ENCODE measurements at places on chromosomes 3 and 15.

DNA sequence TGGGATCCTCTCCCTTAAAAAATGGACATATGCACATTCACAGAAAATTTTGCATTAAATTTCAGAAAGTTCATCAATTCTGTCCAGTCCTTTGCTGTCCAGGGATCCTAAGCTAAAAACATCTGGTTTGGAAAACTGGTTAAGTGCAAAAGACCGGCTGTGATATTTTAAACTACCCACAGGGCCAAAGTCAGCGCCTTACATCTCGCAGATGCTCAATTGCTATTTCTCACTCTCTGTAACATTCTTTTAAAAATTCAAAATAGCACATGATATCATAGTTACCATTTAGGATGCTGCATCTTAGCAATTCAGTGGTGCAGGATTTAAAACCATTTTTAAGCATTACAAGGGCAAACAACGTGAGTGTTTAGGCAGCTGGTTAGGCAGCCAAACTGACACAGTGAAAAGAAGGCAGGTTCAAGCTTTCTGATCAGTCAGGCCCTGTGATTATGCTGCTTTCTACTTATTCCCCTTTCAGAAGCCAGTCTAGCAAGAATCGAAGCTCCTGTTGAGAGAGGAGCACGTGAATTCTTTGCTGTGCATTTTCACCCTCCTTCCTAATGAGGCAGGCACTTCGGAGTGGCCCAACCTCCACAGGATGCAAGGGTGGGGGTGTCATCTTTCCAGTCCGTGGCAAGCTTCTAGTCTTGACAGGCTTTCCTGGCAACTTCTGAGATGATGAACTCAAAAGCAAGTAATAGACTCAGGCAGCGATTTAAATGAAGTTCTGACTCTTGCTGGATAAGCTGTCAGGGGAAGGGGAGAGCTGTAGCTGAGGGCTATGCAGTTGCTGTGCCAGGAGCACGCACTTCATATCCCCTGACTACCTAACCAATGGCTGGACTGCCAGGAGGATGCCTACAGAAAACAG, 8.8 kb downstream of the PRICKLE2 start:
- DNase-seq, result no peak

DNA sequence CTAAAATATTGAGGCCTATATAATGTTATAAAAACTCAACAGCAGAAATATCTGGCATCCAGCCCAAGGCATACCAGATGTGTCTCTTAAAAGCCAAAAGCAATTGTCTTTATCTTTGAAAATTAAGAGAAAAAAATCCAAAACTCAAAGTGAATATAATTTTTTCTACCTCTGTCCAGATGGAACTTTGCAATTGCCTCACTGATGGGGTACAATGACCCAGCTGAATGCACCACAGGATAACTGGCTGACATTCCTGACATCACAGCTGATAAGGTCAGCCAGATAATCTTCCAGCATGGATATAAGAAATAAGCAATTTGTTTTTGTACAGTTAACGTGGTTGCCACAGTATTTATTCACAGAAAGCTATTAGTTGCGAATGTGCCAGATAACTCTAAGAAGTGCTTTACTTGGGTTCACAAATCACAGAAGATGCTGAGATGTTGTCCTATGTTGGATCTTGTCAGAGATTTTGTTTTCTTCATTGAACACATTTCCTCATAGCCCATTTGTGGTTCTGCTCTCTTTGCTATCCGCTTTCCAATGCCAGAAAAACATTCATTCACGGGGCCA, 566.9 kb upstream of the CCDC54 start:
- no peak for DNase-seq

DNA sequence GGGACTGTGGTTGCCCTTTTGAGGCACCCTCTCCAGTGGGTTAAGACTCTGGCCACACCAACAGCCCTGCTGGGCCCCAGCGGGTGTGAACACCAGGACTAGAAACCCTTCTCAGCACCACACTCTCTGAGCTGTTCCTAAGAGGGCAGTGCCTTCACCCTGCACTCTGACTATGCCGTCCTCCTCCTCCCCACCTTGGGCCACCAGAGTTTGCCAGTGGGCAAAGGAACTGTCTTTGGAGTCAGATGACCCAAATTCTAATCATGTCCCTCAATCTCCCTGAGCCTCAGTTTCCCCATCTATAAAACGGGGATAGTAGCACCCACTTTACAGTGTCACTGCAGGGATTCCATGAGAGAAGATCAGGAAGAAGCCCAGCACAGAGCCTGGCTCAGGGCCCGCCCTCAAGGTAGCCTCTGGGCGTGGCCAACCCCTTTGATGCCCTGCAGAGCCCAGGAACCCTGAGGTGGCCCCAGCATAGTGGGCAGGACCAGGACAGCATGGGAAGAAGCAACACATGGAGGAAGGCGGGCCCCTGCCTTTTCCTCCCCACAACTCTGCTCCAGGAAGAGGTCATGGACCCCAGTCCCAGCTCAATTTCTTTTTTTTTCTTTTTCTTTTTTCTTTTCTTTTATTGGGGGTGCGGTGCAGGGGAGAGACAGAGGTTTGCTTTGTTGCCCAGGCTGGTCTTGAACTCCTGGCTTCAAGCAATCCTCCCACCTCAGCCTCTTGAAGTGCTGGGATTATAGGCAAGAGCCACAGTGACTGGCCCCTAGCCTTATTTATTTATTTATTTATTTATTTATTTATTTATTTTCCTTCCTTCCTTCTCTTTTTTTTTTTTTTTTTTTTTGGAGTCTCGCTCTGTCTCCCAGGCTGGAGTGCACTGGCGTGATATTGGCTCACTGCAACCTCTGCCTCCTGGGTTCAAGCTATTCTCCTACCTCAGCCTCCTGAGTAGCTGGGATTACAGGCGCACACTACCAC, 115.7 kb upstream of the LINGO1 start:
- DNase-seq, result no peak

- peak; percentile 50 for DNase-seq
Observed at GRCh38 chr15:77024273-77025082, 29.6 kb downstream of the PSTPIP1 start.

DNA sequence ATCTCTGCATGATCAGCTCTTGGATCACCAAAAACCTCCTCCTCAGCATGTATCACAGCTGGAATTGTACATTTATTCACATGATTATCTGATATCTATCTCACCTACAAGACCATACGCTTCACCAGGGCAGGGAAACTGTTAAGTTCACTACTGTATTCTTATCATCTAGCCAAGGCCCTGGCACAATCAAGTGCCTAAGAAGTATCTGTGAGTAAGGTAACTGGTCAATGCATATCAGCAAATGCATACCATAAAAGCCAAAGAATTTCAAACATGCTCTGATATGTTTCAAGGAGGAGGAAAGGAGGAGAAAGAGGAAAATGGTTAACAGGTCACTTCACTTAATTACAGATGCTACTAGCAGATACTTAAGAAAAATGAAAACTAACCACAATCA, 158.4 kb downstream of the LIPC start:
- no peak for DNase-seq

- no peak for DNase-seq
Observed at GRCh38 chr3:12472000-12472610, 12.2 kb upstream of the TSEN2 start.

DNA sequence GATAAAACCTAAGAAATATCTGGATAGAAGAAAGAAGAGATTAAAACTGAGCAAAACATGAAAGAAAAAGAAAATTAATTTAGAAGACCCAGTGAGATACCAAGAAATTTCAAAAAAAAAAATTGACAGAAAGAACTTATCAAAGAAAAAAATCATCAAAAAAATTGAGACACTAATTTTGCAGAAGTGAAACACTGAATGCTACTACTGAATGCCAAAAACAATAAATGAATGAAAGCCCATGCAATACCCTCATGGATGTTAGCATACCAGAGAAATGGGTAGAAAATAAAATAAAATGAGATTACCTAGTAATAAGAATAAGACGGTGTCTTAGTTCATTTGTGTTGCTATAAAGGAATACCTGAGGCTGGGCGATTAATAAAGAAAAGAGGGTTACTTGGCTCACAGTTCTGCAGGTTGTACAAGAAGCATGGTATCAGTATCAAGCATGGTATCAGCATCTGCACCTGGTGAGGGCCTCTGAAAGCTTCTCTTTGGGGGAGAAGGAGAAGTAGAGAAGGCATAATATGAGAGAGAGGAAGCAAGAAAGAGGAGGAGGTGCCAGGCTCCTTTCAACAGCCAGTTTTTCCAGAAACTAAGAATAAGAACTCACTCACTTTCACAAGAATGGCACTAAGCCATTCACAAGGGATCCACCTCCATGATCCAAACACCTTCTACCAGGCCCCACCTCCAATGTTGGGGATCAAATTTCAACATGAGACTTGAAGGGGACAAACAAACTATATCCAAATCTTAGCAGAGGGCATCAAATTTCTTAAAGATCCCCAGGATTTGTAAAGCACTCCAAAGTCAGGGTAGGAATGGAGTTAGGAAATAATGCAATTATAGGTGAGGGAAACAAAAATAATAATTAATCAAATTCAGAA, 73.2 kb downstream of the BTLA start:
- DNase-seq, result no peak

DNA sequence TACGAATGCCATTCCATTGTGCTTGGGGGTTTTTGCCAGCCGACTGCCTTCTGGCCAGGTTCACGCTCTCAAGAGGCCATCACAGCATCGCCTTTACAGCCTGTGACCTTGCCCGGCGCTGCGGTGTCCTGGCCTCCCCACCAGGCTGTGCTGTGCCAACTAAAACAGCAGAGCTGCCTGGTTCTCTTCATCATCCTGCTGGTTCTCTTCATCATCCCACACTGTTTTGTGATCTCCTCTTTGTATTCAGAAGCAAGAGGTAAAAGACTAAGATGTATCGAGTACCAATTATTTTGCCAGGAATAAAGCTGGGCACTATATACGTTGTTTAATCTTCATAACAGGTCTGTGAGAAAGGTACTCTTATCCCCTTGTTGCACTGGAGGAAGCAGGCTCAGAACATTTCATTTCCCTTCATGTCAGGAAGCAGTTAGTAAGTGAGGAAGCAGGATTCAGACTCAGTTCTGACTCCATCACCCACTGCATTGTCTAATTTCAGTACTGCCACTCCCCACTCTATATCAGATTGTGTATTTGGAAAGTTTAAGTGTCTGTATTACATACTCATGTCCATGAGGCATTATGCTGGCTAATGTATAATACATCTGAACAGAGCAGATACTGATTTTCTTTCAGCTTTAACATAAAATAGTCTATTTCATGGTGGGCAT, 92.7 kb downstream of the LRRC28 start:
- no peak for DNase-seq

- DNase-seq, result no peak
Observed at GRCh38 chr3:42394579-42395288, 15.7 kb downstream of the LYZL4 start.

GRCh38 chr3:160134964-160135363, 90.3 kb upstream of the C3orf80 start:
- no peak for DNase-seq

- no peak for DNase-seq
Observed at GRCh38 chr3:34196914-34197313, 398.5 kb downstream of the PDCD6IP start.

GRCh38 chr3:69445024-69445423, 59.1 kb upstream of the FRMD4B start:
- DNase-seq, result no peak

- no peak for DNase-seq
Observed at GRCh38 chr15:96353416-96353929, 23.0 kb downstream of the NR2F2 start.
